ENCODE measurements at places on chromosomes 4 and X. TPM values are rescaled to one million over a fixed set of nuclear protein-coding genes. Genes with fewer than 3 reads are reported as not detected.

- H3K4me1 ChIP-seq, result no peaks in the 10 kb centered on the region
- no peaks in the 10 kb centered on the region for H3K27me3 ChIP-seq
- H3K36me3 ChIP-seq, result no peaks in the 10 kb centered on the region
- no peak for DNase-seq
Observed at GRCh38 chr4:24754571-24754970, 40.8 kb upstream of the SOD3 start.

DNA sequence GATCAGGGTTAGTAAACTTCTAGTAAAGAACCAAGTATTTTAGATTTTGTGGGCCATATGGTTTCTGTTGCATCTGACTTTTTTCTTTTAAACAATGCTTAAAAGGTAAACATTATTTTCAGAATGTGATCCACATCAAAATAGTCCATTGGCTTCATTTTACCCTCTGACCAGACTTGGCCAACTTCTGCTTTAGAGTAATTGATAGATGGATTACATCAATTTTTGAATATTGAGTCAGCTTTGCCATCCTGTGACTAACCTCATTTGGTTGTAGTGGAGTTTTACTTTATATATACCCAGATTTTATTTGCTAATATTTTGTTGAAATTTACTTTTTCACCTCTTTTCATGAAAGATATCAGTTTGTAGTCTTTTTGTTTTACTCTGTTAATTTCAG is 559.8 kb downstream of the TLL1 start:
- no peaks in the 10 kb centered on the region for H3K27me3 ChIP-seq
- H3K4me1 ChIP-seq, result no peaks in the 10 kb centered on the region
- no peak overlapping the region for H3K4me3 ChIP-seq
- DNase-seq, result no peak

The SCRG1 gene
- total RNA-seq, result 2.3 TPM

The ATP2B3 gene
- 0.32 TPM for total RNA-seq

DNA sequence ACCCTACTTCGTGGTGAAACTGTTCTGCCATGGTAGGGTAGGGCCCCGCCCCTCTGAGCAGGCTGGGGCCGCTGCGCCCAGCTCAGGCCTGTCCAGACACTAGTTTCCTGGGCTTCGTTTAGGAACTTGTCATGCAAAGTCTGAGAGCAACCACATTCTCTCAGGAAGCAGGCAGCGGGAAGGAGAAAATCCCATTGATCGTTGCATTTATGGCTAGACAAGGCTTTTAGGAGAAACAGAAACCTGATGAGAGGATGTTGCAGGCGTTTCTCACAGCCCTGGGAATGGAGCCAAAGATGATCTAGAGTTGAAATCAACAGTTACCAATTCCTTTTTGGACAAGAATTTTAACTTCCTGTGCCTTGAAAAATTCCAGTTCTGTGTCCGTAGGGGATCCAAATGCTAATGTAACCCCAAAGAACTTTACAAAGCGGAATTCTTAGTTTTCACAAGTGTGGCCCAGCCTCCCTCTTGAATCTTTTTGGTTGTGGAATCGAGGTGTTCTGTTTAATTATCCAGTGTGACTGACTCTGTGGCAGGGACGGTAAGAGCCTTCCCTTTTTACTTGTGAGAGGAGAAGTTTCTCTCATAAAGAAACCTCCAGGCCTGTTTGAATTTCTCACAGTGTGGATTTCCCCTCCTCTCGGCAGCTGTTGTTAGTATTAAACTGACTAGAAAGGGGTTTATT is 4.5 kb upstream of the CXCL9 start:
- H3K4me3 ChIP-seq, result no peak overlapping the region
- no peaks in the 10 kb centered on the region for H3K27me3 ChIP-seq
- no peaks in the 10 kb centered on the region for H3K36me3 ChIP-seq
- peak overlapping the region; percentile 46 for H3K27ac ChIP-seq

GRCh38 chr4:104486716-104487504 is 7.8 kb downstream of the CXXC4 start:
- no peak overlapping the region for H3K27ac ChIP-seq
- H3K27me3 ChIP-seq, result no peaks in the 10 kb centered on the region
- H3K4me3 ChIP-seq, result no peak overlapping the region
- no peaks in the 10 kb centered on the region for H3K36me3 ChIP-seq
- H3K4me1 ChIP-seq, result no peaks in the 10 kb centered on the region
- DNase-seq, result no peak

DNA sequence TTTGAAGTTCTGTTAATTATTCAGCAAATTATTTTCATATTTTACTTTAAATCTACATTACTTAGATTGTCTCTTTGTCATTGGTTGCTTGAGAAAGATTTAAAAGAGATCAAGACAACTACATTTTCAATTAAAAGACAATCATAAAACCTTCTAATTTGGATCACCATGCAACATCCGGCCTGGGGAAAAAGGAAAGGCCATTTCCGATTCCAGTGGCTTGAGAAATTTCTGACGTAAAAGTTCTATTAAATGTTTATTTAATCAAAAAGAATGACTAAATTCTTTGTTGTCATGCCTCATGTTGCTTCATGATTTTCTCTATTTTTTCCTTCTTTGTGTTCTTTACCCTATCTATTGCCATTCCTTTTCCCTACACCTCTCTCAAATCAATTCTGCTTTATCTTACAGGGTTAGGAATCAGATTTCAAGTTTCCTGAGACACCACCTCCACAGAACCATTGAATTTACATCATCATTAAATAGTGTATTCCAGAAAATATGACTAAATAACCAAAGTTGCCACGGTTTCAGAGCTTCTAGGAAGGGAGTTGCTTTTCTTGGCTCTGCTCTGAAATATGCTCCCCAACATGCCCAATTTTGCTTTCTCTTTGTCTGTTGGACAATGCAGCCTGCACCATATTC is 124.6 kb upstream of the ACSL4 start:
- H3K27me3 ChIP-seq, result no peaks in the 10 kb centered on the region
- no peaks in the 10 kb centered on the region for H3K4me1 ChIP-seq
- DNase-seq, result no peak
- no peak overlapping the region for H3K4me3 ChIP-seq

DNA sequence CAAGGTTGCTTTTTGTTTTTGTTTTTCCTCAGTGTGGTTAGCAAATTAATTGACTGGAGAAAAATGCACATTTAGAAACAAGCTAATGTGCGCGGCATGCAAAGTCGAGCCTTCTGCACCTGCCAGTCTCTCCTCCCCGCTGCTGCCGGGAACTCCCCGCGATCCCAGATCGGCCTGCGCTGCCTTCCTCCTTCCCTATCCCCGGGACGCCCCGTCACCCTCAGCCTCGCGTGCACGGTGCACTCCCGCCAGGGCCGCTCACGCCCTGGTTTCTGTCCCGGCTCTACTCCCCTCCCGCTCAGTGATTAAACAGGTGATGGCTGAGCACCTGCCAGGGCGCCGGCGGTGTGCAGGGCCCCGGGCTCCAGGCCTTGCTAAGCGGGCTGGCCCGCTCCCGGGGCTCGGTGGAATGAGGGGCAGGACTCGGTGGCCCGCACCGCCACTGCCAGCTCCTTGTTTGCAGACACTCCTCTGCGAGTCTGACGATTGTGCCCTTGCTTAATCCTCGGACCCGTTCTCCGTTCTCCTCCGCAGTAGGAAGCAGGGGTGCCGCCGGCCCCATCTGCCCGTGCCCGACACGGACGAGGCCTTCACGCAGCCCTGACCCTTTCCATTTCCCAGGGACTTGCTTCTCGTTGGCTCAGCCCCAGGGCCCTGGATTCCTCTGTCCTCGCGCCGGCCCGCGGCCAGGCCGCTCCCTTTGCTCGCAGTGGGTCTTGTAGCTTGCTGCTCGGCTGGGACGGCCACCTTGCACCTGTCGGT is 143.4 kb downstream of the TRIML1 start:
- H3K27me3 ChIP-seq, result no peaks in the 10 kb centered on the region
- H3K4me1 ChIP-seq, result no peaks in the 10 kb centered on the region
- DNase-seq, result no peak
- H3K27ac ChIP-seq, result no peak overlapping the region

DNA sequence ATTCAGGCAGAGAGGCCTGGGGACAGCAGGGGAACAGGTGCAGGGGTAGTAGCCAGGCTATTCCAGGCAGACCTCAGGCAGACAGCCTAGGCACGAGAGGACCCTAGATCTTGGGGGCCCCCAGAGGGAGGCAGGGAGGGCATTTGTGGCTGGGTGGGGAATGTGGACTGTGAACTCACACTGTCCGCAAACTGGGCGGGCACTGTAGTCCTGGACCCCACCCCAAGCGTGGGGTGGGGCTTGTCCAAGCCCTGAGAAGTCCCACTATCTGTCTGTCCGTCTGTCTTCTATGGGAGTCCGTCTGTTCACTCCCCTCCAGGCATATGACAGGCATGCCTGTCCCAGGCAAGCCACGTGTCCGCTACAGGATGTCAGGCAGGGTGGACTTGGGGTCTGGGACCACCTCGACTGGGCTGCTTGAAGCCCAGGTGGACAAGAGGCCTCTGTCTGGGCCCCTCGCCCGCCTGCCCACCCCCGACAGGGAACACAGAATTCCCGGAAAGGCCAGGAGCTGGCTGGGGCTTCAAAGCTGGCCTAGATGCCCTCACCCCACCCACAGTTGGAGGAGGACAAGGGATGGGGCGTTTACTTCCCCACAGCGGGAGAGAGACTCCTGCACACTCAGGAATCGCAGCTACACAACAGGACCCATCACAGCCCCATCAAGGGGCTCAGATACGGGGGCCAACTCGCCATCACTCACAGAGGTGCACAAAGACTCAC is at the start of gene SLC38A5:
Gene SLC38A5 (minus strand): TSS at position 151 of the 723 bp plus-strand sequence. CDS start 2,336 bp downstream, outside the sequence.
- H3K4me1 ChIP-seq, result no peaks in the 10 kb centered on the region
- no peak within 1 kb of the TSS for H3K27ac ChIP-seq
- peak within 1 kb of the TSS; percentile 36 for H3K4me3 ChIP-seq
- DNase-seq, result no peak
- no peaks in the 10 kb centered on the region for H3K36me3 ChIP-seq

- no peak overlapping the region for H3K27ac ChIP-seq
- H3K4me3 ChIP-seq, result no peak overlapping the region
- H3K4me1 ChIP-seq, result no peaks in the 10 kb centered on the region
- H3K36me3 ChIP-seq, result no peaks in the 10 kb centered on the region
- no peak for DNase-seq
- no peaks in the 10 kb centered on the region for H3K27me3 ChIP-seq
Observed at GRCh38 chrX:127317159-127317558, 497.6 kb downstream of the PRR32 start.

- H3K4me1 ChIP-seq, result peaks cover 12% of the 10 kb centered on the region
- H3K4me3 ChIP-seq, result peak overlapping the region; percentile 80
- no peaks in the 10 kb centered on the region for H3K27me3 ChIP-seq
- H3K27ac ChIP-seq, result no peak overlapping the region
- no peaks in the 10 kb centered on the region for H3K36me3 ChIP-seq
- no peak for DNase-seq
Observed at GRCh38 chr4:2817701-2818350, 24.9 kb downstream of the SH3BP2 start.

DNA sequence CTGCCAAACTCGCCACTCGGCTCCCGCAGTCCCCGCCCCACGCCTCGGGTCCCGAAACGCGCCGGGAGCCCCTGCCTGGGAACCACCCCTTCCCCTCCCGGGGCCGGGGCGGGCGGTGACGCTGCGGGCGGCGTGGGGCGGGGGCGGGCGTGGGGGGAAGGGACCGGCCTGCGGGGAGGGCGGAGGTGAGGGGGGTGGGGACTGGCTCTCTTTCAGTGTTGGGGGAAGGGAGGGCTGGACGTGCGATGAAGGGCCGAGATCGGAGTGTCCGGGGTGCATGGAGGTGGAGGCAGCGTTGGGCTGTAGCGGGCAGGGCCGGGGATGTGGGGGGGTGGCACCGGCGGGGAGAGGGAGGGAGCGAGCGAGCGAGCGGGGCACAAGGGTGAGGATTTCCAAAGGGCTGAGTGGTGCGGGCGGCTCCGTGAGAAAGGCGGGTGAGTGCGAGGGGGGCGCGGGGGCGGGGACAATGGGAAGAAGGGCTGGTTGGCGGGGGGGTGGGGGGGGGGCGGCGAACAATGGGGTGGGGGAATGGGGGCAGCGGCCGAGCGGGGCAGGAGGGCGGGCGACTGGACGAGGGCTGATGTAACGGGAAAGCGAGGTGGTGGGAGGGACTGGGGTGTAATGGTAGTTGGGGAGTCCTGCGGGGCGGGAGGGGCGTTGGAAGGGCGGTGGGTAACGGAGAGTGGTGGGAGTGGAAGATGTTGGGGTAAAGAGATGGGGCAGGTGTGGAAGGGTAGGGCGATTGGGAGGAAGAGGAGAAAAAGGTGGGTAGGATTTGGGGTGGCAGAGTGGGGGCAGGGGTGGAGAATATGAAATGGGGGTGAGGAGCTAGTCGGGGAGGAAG is 578 bp downstream of the DCUN1D4 start:
- peak overlapping the region; percentile 94 for H3K27ac ChIP-seq
- peak overlapping the region; percentile 74 for H3K4me3 ChIP-seq
- H3K27me3 ChIP-seq, result no peaks in the 10 kb centered on the region
- H3K36me3 ChIP-seq, result no peaks in the 10 kb centered on the region
- DNase-seq, result peak; percentile 88

DNA sequence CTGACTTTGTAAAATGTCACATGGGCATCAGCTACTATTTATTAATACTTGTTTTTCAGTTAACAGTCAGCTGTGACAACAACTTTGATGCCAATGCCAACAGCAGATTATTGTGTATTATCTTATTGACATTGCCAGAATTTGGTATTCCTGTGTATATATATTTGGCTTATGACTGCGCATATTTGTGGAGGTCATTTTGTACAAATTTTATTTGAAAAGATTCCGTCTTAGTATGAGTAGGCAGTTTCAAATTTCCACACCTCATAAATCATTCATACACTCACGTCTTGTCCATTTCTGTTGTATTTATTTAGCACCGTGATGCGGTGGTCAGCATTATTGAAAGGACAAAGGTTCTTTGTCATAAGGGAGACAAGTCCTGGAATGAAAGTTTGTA is 558.2 kb upstream of the NDST4 start:
- H3K4me3 ChIP-seq, result no peak overlapping the region
- H3K27me3 ChIP-seq, result no peaks in the 10 kb centered on the region
- H3K4me1 ChIP-seq, result no peaks in the 10 kb centered on the region

- no peaks in the 10 kb centered on the region for H3K36me3 ChIP-seq
- no peak overlapping the region for H3K4me3 ChIP-seq
- H3K4me1 ChIP-seq, result no peaks in the 10 kb centered on the region
Observed at GRCh38 chrX:115948018-115948923, 222.3 kb upstream of the AGTR2 start.

DNA sequence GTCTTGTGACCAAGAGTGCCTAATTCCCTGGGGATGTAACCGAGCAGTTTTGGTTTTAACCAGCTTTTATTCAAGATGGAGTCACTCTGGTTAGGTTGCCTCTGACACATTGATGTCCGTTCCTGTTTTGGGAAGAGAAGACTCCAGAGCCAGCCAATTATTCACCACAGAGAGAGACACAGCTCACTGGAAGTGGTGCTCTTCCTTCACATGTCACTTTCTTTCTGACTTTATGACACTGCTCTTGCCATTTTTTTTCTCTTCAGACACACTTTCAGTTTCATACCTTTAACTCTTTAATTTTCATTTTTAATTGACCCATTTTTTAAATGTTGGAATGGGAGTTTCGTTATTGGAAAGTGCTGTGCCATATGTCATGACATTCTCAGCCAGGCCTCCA is 418.4 kb upstream of the FSTL5 start:
- no peaks in the 10 kb centered on the region for H3K27me3 ChIP-seq
- no peak overlapping the region for H3K4me3 ChIP-seq
- no peak overlapping the region for H3K27ac ChIP-seq
- DNase-seq, result no peak

- no peak for DNase-seq
- no peaks in the 10 kb centered on the region for H3K36me3 ChIP-seq
- no peak overlapping the region for H3K27ac ChIP-seq
- H3K4me1 ChIP-seq, result peaks cover 2% of the 10 kb centered on the region
- peak overlapping the region; percentile 29 for H3K4me3 ChIP-seq
Observed at GRCh38 chr4:1403591-1404572, 2.4 kb downstream of the NKX1-1 start.
